Activated CD4-positive, CD25-positive, alpha-beta regulatory T cell (primary cell): ENCODE measurements at places on chromosomes 16 and 17.

- no peak for DNase-seq
Observed at GRCh38 chr17:22454070-22454999, 762.0 kb downstream of the KCNJ18 start.

GRCh38 chr17:42891539-42892152 is 9.0 kb upstream of the G6PC1 start:
- no peak for DNase-seq

- no peak for DNase-seq
Observed at GRCh38 chr16:86748652-86749051, 170.3 kb downstream of the FOXL1 start.

GRCh38 chr16:49749816-49750215 is 106.1 kb downstream of the ZNF423 start:
- no peak for DNase-seq

DNA sequence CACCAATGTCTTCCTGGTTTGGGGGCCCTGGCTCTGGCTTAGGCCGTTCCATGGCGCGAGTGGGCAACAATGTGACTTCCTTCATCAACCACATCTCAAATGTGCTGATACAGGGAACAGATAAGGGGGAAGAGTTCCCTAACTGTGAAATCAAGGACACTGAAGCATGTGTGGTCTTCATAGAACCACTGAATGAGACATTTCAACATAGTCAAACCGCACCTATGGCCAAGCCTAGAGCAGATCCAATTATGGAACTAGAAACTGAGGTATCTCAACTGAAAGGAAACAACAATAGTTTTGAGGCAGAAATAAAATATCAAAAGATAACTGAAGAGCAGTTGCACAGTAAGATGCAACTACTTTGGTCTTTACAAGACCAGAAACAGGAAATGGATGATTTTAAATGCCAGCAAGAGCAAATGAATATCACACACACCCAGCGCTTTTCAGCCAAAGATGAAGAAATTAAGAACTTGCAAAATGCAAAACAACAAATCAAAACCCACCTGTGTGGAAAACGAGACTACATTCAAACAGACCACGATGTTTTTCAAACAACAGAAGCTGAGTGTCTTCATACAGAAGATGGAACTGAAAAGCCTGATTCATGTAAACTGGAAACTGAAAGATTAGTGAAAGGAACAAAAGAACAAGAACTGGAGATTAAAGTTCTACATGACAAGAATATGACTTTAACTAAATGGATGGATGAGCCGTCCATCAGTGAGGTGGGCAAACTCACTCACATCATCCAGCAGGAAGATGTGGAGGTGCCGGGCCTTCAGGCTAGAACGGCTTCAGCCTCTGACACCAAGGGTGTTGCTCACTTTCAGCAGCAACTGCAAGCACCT is 18.1 kb upstream of the LCMT1 start:
- DNase-seq, result no peak
